Umbilical cord (tissue), 2 donors: ENCODE measurements at places on chromosomes 12 and 14. TPM values are rescaled to one million over a fixed set of nuclear protein-coding genes. Genes with fewer than 3 reads are reported as not detected.

Gene WIF1
- total RNA-seq: 7.2 TPM

Gene SLC25A21
- total RNA-seq: 1.7 TPM

Gene P3H3
- total RNA-seq: 74.6 TPM

Gene TAS2R8
- 1.7 TPM for total RNA-seq

Gene PLEKHG7
- 8.2 TPM for total RNA-seq

Gene KCNH3
- total RNA-seq: 0.24 TPM

Gene GNB3
- total RNA-seq: 2.4 TPM

Gene LBHD2
- not detected for total RNA-seq

Gene P2RX2
- not detected for total RNA-seq

Gene MYO1H
- total RNA-seq: 9.6 TPM

Gene CLECL1
- 2.4 TPM for total RNA-seq

Gene CMA1
- total RNA-seq: not detected

Gene MGST1
- total RNA-seq: 9.6 TPM

Gene TPPP2
- total RNA-seq: not detected

Gene TBX5
- 2.9 TPM for total RNA-seq

Gene ALX1
- total RNA-seq: 4.6 TPM

Gene AHSA1
- total RNA-seq: 66.9 TPM

Gene RNASE7
- 4.1 TPM for total RNA-seq

Gene SYCP3
- 5.5 TPM for total RNA-seq
